ENCODE measurements at places on chromosomes 1 and 21.

DNA sequence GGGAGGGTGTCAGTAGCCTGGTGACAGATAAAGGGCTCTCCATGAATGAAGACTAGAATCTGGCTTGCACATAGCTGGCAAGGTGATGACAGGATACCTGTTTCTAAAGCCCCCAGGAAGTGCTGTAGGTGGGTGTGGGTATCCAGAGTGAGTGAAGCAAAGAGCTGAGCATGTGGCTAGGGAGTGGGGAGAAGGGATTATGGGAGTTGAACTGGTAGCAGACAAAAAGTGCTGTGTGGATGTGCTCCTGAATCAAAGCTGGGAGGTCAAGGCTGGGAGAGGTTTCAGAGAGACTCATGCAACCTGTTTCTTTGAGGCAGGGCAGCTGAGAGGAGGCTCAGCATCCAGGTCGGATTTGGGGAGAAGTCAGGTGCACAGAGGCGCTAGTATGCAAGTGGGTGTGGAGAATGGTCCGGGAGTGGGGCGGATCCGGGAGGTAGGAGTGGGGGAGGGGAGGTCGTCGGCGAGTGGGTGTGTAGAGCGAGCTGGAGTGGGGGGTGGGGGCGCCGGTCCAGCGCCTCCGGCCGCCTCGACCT lies 600 bp downstream of the ASTN1 start:
- no peak for DNase-seq

DNA sequence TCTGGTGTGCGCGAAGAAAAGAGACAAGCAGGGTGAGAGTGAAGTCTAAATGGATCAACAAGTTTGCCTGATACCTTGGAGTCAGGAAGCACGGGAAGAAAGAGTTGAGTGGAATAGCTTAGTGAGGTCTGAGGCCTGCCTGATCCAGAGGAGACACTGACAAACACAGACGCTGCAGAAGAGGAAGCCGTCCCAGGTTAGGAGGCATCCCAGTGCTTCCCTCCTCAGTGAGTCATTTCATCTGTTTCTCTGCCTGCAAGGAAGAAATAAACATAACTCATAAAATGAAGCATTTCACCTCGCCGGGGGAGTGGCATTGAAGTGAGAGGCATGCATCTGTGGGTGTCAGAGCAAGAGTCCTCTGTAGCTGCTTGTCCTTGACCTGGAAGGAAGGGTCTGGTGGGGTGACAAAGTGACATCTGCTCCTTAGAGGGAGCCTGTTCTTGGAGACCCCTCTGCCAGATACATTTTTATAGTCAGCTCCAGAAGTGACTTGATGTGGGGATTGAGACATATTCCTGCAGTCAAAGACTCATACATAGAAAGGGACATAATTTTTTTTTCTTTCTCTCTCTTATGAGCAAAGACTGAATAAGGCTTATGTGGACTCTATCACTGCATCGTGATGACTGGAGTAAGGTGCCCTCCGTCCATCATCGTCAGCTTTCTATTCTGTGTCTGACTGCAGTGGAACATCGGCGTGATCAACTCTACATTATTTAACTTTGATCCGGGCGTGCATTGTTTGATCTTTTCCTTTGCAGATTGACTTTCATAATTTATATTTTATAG lies 256.7 kb downstream of the KIF26B start:
- DNase-seq: no peak

- DNase-seq: no peak
Observed at GRCh38 chr21:25370311-25370744, 237.0 kb downstream of the MRPL39 start.

GRCh38 chr1:111976842-111977241 lies 12.6 kb downstream of the KCND3 start:
- no peak for DNase-seq

- no peak for DNase-seq
Observed at GRCh38 chr1:157739229-157739901, 37.6 kb downstream of the FCRL2 start.

DNA sequence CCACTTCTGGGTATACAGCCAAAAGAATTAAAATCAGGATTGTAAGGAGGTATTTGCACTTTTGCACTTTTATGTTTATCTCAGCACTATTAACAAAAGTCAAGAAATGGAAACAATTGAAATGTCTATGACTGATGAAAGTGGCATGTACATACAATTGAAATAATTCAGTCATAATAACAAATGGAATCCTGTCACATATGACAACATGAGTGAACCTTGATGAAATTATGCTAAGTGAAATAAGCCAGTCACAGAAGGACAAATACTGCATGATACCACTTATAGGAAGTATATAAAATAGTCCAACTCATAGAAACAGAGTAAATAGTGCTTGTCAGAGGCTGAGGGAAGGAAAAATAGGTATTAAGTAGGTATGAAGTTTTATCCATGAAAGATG lies 3.4 kb upstream of the SPTA1 start:
- no peak for DNase-seq
